ENCODE measurements at places on chromosomes 7 and 10.

DNA sequence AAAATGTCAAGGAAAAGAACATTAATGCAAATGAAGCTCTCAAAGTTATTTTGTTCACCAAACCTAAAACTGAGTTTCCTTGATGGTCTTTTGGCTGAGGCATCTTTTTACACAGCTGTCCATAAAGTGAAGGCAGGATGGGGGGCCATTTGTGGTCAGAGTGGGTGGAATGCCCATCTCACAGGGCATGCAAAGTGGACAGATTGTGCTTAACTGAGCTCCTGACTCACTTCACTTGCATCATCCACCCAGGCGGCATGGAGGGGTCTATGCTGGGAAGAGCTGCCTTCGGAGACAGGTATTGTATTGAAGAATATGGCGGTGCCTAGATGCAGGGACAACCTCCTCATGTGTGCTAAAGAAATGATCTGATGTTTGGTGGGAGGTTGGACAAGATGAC is 905.3 kb downstream of the KCNMA1 start:
- no peak for DNase-seq

GRCh38 chr7:93016681-93017381 is 100.9 kb downstream of the SAMD9 start:
- DNase-seq, result no peak

DNA sequence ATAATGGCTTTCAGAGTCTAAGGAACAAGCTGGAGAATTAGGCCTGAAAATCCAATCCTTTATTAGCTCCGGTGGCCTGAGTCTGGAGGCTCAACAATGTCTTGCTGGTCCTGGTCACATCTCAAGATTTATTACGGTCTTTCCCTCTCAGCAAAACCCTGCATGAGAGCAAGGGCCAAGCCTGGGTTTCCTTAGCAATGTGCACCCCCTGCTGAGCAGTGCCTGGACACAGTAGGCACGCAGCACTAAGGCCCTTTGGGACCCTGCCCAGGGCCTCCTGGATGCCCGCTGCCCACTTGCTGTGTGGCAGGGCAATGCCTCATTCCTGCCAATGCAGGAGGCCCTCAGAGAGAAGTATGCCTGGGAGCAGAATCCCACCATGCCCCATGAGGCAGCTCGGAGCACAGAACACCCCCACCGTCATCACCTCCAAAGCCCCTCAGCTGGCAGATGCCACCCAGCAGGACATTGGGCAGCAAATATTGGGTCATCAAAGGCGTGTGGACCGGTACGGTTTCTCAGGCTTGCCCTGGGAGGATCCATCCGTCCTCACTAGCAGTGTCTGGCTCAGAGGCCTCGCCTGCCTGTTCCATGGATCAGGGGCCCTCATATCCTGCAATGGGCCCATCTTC is 156.4 kb downstream of the OAT start:
- DNase-seq, result peak; percentile 30

DNA sequence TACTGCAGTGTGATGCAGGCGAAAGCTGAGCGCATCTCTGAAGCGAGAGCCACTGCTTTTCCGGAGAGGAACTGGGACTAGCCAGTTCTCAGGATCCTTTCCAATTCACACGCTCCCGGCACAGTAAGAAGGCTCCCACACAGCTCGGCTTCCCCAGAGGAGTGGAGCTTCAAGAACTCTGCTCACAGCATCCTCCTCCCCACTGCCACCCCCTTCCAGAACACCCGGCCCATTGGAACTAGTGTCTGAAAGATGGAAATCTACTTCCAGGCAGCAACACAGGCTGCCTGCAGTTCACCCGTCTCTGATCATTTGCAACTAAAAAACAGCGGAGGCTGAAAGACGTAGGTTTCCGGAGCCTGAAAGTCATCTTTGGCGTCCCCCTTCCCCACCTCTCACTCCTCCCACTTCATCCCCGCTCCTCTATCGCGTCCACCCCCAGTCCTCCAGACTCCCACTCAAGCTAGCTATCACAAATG is at the start of gene DGKB:
Gene DGKB (minus strand): TSS at position 163 of the 479 bp plus-strand sequence.
- no peak for DNase-seq

- DNase-seq, result no peak
Observed at GRCh38 chr7:123012435-123012834, 16.9 kb upstream of the TAS2R16 start.

DNA sequence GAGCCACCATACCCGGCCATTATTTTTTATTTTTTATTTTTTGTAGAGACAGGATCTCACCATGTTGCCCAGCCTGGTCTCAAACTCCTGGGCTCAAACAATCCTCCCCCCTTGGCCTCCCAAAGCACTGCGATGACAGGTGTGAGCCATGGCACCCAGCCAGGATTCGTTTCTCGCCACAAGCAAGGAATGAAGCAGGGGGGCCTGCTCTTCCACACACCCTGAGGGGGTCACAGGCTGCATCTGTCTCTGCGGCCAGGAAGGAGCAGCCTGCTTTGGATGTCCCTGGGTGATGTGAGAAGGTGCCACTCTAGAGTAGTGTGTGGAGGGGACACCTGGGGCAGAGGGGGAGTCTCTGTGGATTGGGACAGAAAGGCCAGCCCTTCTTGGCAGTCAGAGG is 61.3 kb upstream of the TNRC18 start:
- DNase-seq, result no peak

- DNase-seq, result no peak
Observed at GRCh38 chr7:157553256-157553655, 216.5 kb downstream of the DNAJB6 start.

DNA sequence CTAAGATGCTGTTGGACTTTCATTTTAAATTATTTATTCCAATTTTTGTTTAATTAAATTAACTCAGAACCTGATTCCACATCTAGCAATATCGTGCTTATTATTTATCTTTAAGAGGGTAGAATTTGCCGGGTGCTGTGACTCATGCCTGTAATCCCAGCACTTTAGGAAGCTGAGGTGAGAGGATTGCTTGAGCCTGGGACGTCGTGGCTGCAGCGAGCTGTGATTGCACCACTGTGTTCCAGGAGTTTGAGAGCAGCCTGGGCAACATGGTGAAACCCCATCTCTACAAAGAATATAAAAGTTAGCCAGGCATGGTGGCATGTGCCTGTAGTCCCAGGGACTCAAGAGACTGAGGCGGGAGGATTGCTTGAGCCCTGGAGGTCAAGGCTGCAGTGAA is 47.8 kb downstream of the ZFAND4 start:
- DNase-seq, result no peak

DNA sequence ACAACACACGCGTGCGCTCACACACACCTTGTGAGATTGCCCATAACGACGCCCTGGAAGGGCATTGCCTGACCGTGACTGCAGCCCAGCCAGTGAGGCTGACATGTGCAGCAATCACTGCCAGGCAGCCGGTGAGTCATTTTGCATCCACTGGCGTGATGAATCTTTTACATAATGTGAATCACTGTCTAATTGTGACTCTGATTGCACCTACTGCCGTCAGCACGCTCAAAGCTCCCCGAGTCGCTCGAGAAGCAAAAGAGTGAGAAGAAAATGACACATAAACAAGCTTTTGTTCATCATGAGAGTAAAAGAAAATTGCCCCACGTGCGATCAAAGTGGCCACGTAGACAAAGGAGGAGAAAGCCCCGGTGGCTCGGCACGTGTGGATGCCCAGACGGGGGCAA is 117.4 kb upstream of the PFKP start:
- DNase-seq, result no peak

DNA sequence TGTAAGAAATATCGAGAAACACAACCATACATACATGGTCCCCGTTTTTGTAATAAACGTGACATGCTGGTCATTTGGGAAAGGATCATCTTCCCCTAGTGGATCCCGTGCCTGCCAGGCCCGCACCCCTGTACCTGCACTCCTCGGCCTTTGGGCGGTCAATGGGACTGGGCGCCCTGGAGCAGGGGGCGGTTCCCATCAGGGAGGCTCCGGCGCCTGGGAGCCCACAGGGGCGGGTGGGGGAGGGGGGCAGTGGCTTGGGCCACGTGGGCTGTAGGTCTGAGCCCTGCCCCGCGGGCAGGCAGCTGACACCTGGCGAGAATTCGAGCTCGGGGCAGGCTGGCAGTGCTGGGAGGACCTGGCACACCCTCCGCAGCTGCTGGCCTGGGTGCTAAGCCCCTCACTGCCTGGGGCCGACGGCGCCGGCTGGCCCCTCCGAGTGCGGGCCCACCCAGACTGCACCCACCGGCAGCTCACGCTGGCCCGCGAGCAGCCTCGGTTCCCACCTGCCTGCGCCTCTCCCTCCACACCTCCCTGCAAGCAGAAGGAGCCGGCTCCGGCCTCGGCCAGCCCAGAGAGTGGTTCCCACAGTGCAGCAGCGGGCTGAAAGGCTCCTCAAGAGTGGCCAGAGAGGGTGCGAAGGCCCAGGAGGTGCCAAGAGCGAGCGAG is 361.6 kb upstream of the GRM3 start:
- no peak for DNase-seq

GRCh38 chr7:90178679-90179278 is 24.5 kb downstream of the STEAP1 start:
- no peak for DNase-seq

GRCh38 chr7:75878769-75879611 is at the start of gene RHBDD2:
Gene RHBDD2, plus strand, starts transcription at chr7:75879034. Its CDS starts 49 bp downstream, at chr7:75879083.
- DNase-seq, result peak; percentile 95

DNA sequence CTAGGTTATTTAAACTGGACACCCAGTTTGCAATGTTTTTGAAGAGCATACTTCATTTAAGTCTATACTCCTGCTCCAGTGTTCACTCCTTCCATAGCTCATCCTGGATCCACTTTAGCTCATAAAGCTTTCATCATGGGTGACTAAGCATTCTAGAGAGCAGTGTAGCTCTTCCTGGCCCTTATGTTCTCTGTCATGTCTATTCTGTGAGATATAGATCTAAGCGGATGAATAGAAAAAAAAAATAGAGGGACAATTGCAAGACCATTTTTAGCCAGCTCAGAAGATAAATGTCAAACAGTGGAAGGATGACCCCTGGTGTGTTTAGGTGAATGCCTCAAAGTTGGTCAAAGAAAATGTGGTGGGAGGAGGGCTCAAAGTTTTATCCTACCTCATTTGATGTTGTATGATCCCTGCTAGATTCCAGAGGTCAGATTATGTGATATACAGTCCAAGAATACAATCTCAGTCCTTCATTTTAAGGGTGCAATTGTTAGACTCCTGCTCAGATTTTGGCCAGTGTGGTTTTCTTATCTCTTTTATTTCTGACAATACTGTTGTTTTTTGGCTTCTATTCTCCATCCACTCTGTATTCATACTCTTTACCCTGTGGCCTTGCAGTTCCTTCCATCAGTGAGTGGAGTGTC is 7.5 kb upstream of the HECW1 start:
- DNase-seq, result no peak

- no peak for DNase-seq
Observed at GRCh38 chr7:123485187-123485586, 49.2 kb downstream of the IQUB start.

GRCh38 chr10:101772895-101773761 is 2.8 kb downstream of the FGF8 start:
- no peak for DNase-seq

DNA sequence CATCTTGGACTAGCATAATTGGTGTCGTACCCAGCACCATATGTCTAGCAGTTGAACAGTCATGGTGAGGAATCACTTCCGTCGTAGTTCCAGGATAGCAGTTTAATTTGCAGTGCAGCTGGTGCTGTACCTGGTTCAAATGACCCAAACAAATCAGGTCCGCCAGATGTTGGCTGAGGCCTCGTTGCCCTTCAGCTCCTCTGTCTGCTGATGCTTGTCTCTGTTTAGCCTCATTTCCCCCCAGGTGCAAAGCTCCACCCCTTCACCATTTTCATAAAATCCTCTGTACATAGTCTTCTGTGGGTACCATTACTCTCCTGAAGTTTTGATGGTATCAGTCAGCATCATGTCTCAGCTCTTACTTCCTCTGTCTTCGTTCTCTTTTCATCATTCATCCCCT is 35.1 kb downstream of the UMAD1 start:
- no peak for DNase-seq

DNA sequence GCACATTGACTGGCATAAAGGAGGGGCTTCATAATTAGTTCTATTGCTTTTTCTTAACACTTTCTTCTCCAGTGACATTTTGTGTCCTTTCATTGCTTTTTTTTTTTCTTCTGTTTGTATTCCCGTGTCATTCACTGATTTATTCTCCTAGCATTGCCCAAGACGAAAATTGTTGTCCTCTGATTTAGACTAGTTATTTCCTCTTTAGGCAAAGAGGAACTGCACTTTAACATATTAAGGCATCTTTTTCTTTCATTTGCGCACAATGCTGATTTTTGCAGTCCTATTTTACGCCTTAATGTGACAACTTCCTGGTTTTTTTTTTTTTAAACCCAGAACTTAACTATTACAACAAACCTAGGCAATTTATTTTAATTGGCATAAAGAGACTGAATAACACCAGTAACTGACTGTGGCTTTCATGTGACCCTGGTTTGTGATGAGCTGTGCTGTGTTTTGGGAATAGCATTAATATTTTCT is 39.7 kb downstream of the ARID5B start:
- no peak for DNase-seq

DNA sequence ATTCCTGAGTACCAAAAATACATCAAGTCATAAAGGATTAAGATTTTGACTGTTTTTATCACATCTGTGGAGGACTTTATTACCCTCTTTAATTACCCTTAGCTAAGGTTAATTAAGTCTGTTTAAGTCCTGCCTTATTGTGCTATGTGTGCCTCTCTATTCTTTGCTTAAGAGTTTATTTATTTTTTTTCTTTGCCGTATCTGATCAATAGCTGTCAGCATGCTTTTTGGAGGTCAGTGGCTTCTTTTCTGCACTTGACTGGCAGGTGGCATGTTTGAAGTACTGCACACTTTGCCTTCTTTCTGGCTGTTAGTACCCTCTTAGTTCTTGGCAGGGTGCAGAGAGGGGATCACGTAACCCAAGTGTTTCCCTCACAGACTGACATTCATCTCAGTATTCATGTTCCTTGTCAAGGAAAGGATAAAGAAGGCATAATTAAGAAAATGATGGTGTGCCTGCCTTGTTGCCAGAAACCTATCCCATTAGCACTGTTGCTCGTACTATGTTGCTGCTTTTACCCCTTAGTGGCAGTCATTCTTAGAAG is 225.8 kb downstream of the EXOC4 start:
- no peak for DNase-seq

GRCh38 chr10:77850620-77851231 is 75.8 kb downstream of the DLG5 start:
- DNase-seq, result no peak

DNA sequence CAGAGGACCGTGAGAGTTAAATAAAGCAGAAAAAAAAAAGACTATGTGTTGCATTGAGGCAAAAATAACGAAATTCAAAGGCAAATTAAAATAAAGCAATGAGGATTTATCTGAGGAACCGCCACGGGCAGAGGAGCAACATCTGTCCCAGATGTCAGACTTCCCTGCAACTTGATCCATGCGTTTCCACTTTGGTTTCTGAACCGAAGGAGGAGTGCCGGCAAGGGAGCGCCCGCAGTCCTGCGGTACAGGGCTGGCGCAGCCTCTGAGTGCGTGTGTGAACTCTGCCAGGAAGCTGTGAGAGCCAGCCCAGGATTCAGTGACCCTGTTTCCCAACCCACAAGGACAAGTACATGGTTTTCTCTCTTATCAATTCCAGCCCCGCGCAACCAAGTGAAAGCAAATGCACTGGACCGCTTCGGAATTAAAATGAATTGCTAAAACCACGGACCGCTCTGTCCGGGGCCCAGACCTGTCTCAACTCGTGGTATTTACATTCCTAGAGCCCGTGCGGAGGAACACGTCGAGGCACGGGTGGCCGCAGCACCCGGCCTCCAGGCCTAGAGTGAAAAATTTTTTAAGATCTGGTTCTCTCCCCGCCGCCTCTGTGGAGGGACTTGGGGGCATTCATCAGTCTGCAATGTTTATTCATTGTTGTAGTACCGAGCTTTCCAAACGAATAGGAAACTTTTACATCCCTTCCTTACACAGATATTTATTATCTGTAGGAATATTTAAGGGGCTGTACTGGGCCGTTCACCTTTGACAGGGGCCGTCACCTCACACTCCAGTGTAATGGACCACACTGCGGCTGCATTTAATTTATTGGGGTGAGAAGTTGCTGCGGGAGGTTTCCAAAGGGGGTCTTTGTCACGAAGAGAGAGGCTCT is 291.5 kb upstream of the NFE2L3 start:
- no peak for DNase-seq

All from hypothalamus (tissue), 51 donors.